ENCODE measurements at places on chromosomes 11 and 22. TPM values are rescaled to one million over a fixed set of nuclear protein-coding genes. Genes with fewer than 3 reads are reported as not detected.

GRCh38 chr22:27874185-27874584, 44.9 kb downstream of the PITPNB start:
- no peak overlapping the region for H3K27ac ChIP-seq
- H3K36me3 ChIP-seq: peaks cover 16% of the 10 kb centered on the region
- H3K4me1 ChIP-seq: peaks cover 16% of the 10 kb centered on the region
- no peak for DNase-seq

GRCh38 chr11:117743121-117743815, 53.7 kb downstream of the DSCAML1 start:
- H3K4me1 ChIP-seq: no peaks in the 10 kb centered on the region
- no peak for DNase-seq
- no peaks in the 10 kb centered on the region for H3K36me3 ChIP-seq
- no peak overlapping the region for H3K4me3 ChIP-seq
- peaks cover 7% of the 10 kb centered on the region for H3K27me3 ChIP-seq

The LRRC55 gene
- not detected for total RNA-seq

DNA sequence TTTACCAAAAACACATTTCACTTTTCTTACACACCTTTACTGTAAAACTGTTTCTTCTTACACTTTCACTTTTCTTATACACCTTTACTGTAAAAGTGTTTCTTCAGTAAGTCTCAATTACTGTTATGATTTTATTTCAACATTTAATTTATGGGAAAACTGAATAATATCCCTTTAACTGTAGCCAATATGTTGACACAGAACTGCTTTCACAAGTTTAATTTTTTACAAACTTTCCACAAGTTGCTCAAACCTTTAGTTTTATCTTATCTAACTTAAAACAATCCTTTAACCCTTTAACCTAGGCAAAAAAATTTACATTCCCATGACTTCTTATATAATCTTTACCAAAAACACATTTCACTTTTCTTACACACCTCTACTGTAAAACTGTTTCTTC, 63.3 kb upstream of the OR5AN1 start:
- peaks cover 4% of the 10 kb centered on the region for H3K27me3 ChIP-seq
- H3K36me3 ChIP-seq: no peaks in the 10 kb centered on the region
- no peak overlapping the region for H3K27ac ChIP-seq
- H3K4me3 ChIP-seq: no peak overlapping the region

The NCAM1 gene
- 0.16 TPM for total RNA-seq

The CSF2RB gene
- 0.13 TPM for total RNA-seq

The TBX10 gene
- total RNA-seq: not detected

The TBX1 gene
- total RNA-seq: not detected

The SPINDOC gene
- total RNA-seq: 41.4 TPM

The RIBC2 gene
- total RNA-seq: 9.6 TPM

DNA sequence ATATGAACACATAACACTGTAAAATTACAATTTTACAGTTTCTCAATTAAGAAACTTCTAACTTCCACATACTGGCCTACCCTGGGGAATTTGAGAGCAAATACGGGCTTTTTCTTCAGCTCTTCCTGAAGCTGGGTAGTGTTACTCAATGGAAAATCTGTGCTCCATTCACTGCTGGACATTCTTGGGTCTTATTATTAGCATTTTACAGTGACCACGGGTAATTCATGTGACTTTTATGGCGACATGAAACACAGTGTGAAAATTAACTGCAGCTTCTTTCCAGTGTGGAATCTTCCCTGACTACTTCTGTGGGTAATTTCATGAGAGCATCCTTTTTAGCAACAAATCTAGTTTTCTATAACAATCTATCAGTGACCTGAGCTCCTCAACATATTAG, 423.7 kb upstream of the ANO5 start:
- no peak overlapping the region for H3K27ac ChIP-seq
- no peaks in the 10 kb centered on the region for H3K27me3 ChIP-seq
- DNase-seq: no peak
- no peaks in the 10 kb centered on the region for H3K4me1 ChIP-seq
- H3K36me3 ChIP-seq: no peaks in the 10 kb centered on the region

GRCh38 chr11:112770487-112770886, 190.7 kb upstream of the NCAM1 start:
- no peak overlapping the region for H3K27ac ChIP-seq
- DNase-seq: no peak
- no peaks in the 10 kb centered on the region for H3K27me3 ChIP-seq

- H3K27ac ChIP-seq: no peak overlapping the region
- no peak overlapping the region for H3K4me3 ChIP-seq
- peak; percentile 60 for DNase-seq
- no peaks in the 10 kb centered on the region for H3K36me3 ChIP-seq
Measured at GRCh38 chr11:74388678-74389327, 9.4 kb downstream of the PGM2L1 start.

The POU2AF2 gene
- not detected for total RNA-seq

GRCh38 chr22:22554587-22555284, 4.3 kb downstream of the PRAME start:
- H3K36me3 ChIP-seq: no peaks in the 10 kb centered on the region
- peak overlapping the region; percentile 39 for H3K27ac ChIP-seq
- DNase-seq: no peak
- H3K4me1 ChIP-seq: peaks cover 8% of the 10 kb centered on the region
- no peaks in the 10 kb centered on the region for H3K27me3 ChIP-seq

DNA sequence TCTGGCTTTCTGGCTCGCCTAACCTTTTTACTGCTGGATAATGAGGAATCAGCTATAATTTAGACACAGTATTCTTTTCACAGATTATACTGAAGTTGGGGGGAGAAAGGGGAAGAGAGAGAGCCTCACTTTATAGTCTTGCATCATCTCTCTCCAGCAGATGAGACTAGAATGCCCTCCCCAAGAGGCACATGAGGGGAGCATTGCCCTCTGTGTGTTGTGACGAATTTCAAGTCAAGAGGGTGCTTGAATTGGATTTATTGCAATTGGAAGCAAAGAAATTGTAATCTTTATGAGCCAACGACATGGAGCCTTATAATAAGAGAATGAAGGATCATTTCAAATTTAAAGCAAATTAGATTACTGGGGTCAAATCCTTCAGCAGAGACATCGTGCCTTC, 17.6 kb upstream of the CADM1 start:
- H3K36me3 ChIP-seq: no peaks in the 10 kb centered on the region
- H3K4me1 ChIP-seq: no peaks in the 10 kb centered on the region
- no peak overlapping the region for H3K4me3 ChIP-seq
- no peaks in the 10 kb centered on the region for H3K27me3 ChIP-seq
- no peak for DNase-seq

- DNase-seq: no peak
- H3K27me3 ChIP-seq: no peaks in the 10 kb centered on the region
- no peaks in the 10 kb centered on the region for H3K36me3 ChIP-seq
- H3K27ac ChIP-seq: no peak overlapping the region
Measured at GRCh38 chr11:96112192-96113128, 188.6 kb upstream of the MTMR2 start.

GRCh38 chr11:87150936-87151335, 113.2 kb downstream of the TMEM135 start:
- H3K4me3 ChIP-seq: no peak overlapping the region
- H3K27me3 ChIP-seq: no peaks in the 10 kb centered on the region
- H3K4me1 ChIP-seq: no peaks in the 10 kb centered on the region
- H3K27ac ChIP-seq: no peak overlapping the region
- no peak for DNase-seq

The LRFN4 gene
- 35.5 TPM for total RNA-seq

DNA sequence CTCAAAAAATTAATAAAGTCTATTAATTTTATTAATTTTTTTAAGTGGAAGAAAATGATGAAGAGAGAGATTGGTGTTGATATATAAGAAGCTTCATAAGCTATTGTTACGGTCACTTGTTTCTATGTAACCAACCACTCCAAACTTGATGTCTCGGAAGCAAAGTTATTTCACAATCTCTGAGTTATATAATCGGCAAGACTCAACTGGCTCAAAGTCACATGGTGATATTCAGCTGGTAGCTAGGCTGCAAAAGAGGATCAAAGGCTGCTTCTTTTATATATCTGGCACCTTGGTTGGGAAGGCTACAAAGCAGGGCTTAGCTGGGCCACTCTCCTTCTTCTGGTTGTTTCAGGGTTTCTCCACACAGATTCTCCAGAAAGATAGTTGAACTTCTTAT, 245.1 kb upstream of the ARHGAP42 start:
- H3K27me3 ChIP-seq: no peaks in the 10 kb centered on the region
- no peak for DNase-seq
- no peak overlapping the region for H3K4me3 ChIP-seq
- H3K4me1 ChIP-seq: no peaks in the 10 kb centered on the region
- no peak overlapping the region for H3K27ac ChIP-seq

DNA sequence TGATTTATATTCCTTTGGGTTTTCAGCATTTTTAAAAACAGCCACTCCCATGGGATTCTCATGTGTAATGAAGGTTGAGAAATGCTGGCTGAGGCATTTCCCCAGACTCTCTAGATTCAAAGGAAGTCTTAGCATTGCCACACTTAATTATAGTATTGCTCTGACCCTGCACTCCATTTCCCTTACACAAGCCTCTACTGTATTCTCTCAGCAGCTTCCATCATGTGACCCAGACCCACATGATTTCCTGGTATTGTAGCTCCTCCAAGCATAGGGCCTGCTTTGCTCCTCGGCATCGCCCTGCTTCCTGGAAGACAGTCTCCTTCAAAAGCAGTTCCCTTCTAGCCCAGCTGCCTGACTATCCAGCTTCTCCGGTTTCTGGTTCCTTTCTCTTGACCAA, 261.5 kb downstream of the LARGE1 start:
- no peak overlapping the region for H3K27ac ChIP-seq
- H3K4me1 ChIP-seq: no peaks in the 10 kb centered on the region
- no peaks in the 10 kb centered on the region for H3K36me3 ChIP-seq
- no peak overlapping the region for H3K4me3 ChIP-seq

The SLC6A5 gene
- total RNA-seq: not detected

GRCh38 chr11:111423250-111423615, 44.2 kb upstream of the POU2AF1 start:
- no peak for DNase-seq
- no peak overlapping the region for H3K4me3 ChIP-seq
- no peak overlapping the region for H3K27ac ChIP-seq
- H3K27me3 ChIP-seq: no peaks in the 10 kb centered on the region
- H3K4me1 ChIP-seq: no peaks in the 10 kb centered on the region

DNA sequence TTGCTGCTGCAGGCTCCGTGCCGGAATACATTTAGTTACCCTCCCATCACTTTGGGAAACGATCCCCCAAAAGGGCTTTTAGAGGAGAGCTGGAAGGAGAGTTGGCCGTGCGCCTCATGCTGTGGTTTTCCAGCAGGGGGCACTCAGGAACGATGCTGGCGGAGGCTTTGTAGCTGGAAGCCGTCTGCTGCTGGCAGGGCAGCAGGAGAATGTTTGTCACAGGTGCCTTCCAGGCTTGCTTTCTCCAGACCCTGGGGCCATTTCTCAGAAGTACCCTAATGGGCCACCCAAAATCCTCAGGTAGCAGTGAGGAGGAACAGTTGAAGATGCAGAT, 30.0 kb upstream of the CABP7 start:
- peaks cover under 1% of the 10 kb centered on the region for H3K36me3 ChIP-seq
- no peak overlapping the region for H3K4me3 ChIP-seq
- H3K4me1 ChIP-seq: peaks cover 11% of the 10 kb centered on the region
- H3K27ac ChIP-seq: no peak overlapping the region
- no peak for DNase-seq
